Thymus (tissue), 14 donors: ENCODE measurements at places on chromosomes 1 and 21. TPM values are rescaled to one million over a fixed set of nuclear protein-coding genes. Genes with fewer than 3 reads are reported as not detected.

Gene OR2G6
- 0.05 TPM for polyA plus RNA-seq

Gene MEF2D
- polyA plus RNA-seq = 26.3 TPM

Gene SHISA4
- 5.0 TPM for polyA plus RNA-seq

DNA sequence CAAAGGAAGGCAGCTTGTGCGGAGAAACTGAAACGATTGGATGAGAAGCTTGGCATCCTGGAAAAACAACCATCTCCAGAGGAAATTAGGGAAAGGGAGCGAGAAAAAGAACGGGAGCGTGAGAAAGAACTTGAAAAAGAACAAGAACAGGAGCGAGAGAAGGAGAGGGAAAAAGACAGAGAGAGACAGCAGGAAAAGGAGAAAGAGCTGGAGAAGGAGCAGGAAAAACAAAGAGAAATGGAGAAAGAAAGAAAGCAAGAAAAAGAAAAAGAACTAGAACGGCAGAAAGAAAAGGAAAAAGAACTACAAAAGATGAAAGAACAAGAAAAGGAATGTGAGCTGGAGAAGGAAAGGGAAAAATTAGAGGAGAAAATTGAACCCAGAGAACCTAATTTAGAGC, 47.2 kb downstream of the PRRC2C start:
- H3K4me1 ChIP-seq = no peaks in the 10 kb centered on the region
- no peak overlapping the region for H3K4me3 ChIP-seq
- H3K36me3 ChIP-seq = peaks cover 34% of the 10 kb centered on the region
- H3K27me3 ChIP-seq = no peaks in the 10 kb centered on the region
- no peak for DNase-seq

Gene RAB42
- polyA plus RNA-seq = 18.6 TPM

DNA sequence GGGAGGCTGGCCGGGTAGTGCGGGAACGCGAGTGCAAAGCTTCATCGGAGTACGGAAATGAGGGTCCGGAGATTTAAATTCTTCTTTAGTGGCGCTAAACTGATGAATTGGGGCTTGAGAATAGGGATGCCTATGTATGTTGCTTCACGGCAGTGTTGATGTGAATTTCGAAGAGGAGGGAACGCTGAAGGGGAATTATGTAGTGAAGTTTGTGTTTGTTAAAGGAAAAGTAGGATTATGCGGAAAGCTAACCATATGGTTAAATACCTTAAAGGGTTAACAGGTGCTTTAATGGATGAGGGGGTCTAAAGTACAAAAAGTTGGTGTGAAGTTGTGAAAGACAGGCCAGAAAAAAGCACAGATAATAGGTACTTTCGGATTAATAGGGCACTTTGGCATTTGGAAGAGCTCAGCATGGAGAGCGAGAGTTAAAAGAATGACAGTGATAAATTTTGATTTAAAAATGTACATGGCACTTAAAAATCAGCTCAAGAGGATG, 1.4 kb downstream of the HS2ST1 start:
- H3K27me3 ChIP-seq = no peaks in the 10 kb centered on the region
- peak overlapping the region; percentile 90 for H3K4me3 ChIP-seq
- H3K36me3 ChIP-seq = peaks cover 4% of the 10 kb centered on the region
- no peak for DNase-seq
